Lung (tissue), 17 donors: ENCODE measurements at places on chromosomes 7 and 10. TPM values are rescaled to one million over a fixed set of nuclear protein-coding genes. Genes with fewer than 3 reads are reported as not detected.

Gene AFAP1L2
- 21.0 TPM for total RNA-seq

Gene ABCC2
- total RNA-seq, result 1.3 TPM

DNA sequence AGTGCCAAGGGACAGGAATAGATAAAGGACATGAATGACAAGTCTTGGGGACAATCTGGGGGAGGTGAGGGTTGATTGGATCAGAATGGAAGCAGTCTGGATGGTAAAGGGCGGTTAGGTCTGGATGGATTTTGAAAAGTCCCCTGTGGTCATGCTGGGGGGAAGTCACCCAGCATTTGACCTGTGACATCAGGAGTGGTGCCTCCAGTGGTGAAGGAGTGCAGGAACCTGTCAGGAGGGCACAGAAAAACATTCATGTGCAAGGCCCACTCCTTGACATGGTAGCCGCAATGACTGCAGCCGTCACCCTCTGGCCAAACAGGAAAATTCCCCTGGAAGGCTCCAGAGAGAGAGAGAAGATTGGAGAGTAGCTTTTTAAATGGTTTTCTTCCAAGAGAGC is 304.8 kb downstream of the GFRA1 start:
- DNase-seq, result no peak

GRCh38 chr7:134891262-134891695 is 95.0 kb upstream of the AGBL3 start:
- DNase-seq, result peak; percentile 97
